PC-3 (cell line): ENCODE measurements at places on chromosomes 3 and 15. TPM values are rescaled to one million over a fixed set of nuclear protein-coding genes. Genes with fewer than 3 reads are reported as not detected.

SUMF1 gene
- total RNA-seq = 79.1 and 81.5 TPM in 2 replicates

IL17RB gene
- total RNA-seq = 2.3 TPM in 2 replicates

EIF4G1 gene
- total RNA-seq = 463 and 599 TPM in 2 replicates

CFAP44 gene
- total RNA-seq = 7.2 and 9.0 TPM in 2 replicates

C3orf49 gene
- total RNA-seq = not detected in 2 replicates

REC114 gene
- not detected in 2 replicates for total RNA-seq

SLC15A2 gene
- 0.12 and 0.91 TPM in 2 replicates for total RNA-seq

GALNT15 gene
- total RNA-seq = not detected in 2 replicates

GOLGA8G gene
- total RNA-seq = not detected in 2 replicates

MYO5C gene
- 16.7 and 17.7 TPM in 2 replicates for total RNA-seq

C2CD4A gene
- total RNA-seq = 0.11 and 0.52 TPM in 2 replicates

CCNDBP1 gene
- 34.3 and 38.5 TPM in 2 replicates for total RNA-seq

ATP2B2 gene
- total RNA-seq = not detected in 2 replicates

LNP1 gene
- 5.2 and 6.8 TPM in 2 replicates for total RNA-seq

ANKRD63 gene
- total RNA-seq = 1.2 and 1.4 TPM in 2 replicates

NPAP1 gene
- total RNA-seq = not detected in 2 replicates

NIPA2 gene
- 108 and 115 TPM in 2 replicates for total RNA-seq

LRRIQ4 gene
- total RNA-seq = 0.52 TPM in 1 of 2 replicates, not detected in the other

MKRN3 gene
- total RNA-seq = 0.18 and 1.8 TPM in 2 replicates

PPP1R2 gene
- total RNA-seq = 132 and 150 TPM in 2 replicates
